ENCODE measurements at places on chromosomes 7 and 10. TPM values are rescaled to one million over a fixed set of nuclear protein-coding genes. Genes with fewer than 3 reads are reported as not detected.

DNA sequence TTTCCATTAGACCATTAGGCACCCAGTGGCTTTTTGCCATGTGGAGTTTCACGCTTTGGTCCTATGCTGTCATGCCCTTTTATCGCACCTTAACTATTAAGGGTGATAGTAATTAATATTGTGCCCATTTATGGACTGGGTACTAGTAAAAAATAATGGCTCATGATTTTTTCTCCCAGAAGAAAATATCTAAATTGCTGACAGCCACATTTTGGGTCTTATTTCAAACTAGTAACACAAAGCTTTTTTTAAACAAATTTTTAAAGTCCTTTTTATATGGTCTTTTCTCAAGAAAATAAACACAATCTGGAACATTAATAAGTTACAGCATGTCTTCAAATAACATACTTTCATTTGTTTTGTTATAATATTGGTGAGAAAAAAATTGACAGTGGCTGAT lies 179.7 kb downstream of the ANKRD7 start:
- no peak for DNase-seq
- no peaks in the 10 kb centered on the region for H3K36me3 ChIP-seq
- H3K4me3 ChIP-seq, result no peak overlapping the region
- no peaks in the 10 kb centered on the region for H3K4me1 ChIP-seq
- no peak overlapping the region for H3K27ac ChIP-seq

DNA sequence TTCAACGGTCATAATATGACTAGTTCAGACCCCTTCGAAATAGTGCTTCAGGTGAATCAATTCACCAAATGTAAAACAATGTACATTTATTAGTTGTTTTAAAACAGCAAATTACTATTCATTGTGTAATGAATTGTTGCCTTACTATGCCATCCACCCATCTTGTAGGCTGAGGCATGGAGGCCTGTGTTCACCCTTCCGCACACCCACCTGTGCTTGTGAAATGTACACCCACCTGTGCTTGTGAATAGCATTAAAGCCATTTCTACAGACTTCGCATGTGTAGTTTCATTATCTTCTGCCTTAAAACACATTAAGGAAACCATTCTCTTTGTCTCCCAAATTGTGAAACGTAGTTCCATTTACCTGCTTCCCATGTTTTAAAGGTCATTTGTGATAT lies 16.8 kb downstream of the CLRN3 start:
- no peaks in the 10 kb centered on the region for H3K4me1 ChIP-seq
- no peaks in the 10 kb centered on the region for H3K36me3 ChIP-seq
- H3K27me3 ChIP-seq, result peaks cover 16% of the 10 kb centered on the region
- no peak for DNase-seq
- H3K4me3 ChIP-seq, result no peak overlapping the region
- H3K27ac ChIP-seq, result no peak overlapping the region

GRCh38 chr10:22308390-22308789 lies 7.8 kb upstream of the COMMD3 start:
- H3K27me3 ChIP-seq, result peaks cover 19% of the 10 kb centered on the region
- no peak overlapping the region for H3K4me3 ChIP-seq
- H3K4me1 ChIP-seq, result no peaks in the 10 kb centered on the region
- no peak for DNase-seq
- H3K36me3 ChIP-seq, result no peaks in the 10 kb centered on the region
- H3K27ac ChIP-seq, result no peak overlapping the region

- no peaks in the 10 kb centered on the region for H3K36me3 ChIP-seq
- H3K27ac ChIP-seq, result peak overlapping the region; percentile 99
- H3K4me3 ChIP-seq, result peak overlapping the region; percentile 75
- H3K27me3 ChIP-seq, result no peaks in the 10 kb centered on the region
- peaks cover 74% of the 10 kb centered on the region for H3K4me1 ChIP-seq
Measured at GRCh38 chr10:70355051-70356021, 27.1 kb downstream of the LRRC20 start.

GRCh38 chr10:50614444-50615137 lies 9.2 kb downstream of the SGMS1 start:
- H3K27ac ChIP-seq, result no peak overlapping the region
- H3K4me1 ChIP-seq, result peaks cover 35% of the 10 kb centered on the region
- no peak for DNase-seq
- no peaks in the 10 kb centered on the region for H3K36me3 ChIP-seq

DNA sequence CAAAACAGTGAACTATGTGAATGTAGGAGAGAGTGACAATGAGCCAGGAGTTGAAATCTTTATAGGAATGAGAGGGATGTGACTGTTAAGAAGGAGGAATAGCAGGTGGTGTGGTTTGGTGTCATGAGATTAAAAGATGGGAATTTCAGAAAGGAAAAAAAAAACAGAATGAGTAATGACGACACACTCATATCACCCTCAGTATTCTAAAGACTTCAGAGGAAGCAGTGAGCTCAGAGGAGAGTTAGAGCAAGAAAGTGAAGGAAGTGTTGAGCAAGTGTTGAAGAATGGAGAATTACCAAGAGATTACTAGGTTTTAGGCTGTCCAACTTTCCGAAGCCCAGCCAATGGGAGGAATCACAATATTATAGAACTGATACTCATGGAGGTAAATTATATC lies 220.5 kb upstream of the HGF start:
- no peak for DNase-seq
- H3K36me3 ChIP-seq, result no peaks in the 10 kb centered on the region
- H3K27ac ChIP-seq, result no peak overlapping the region
- no peaks in the 10 kb centered on the region for H3K4me1 ChIP-seq
- H3K4me3 ChIP-seq, result no peak overlapping the region
- H3K27me3 ChIP-seq, result no peaks in the 10 kb centered on the region

- no peaks in the 10 kb centered on the region for H3K36me3 ChIP-seq
- H3K27ac ChIP-seq, result no peak overlapping the region
- H3K4me1 ChIP-seq, result no peaks in the 10 kb centered on the region
- H3K4me3 ChIP-seq, result no peak overlapping the region
- H3K27me3 ChIP-seq, result peaks cover 14% of the 10 kb centered on the region
Measured at GRCh38 chr10:409408-410040, 274.3 kb downstream of the ZMYND11 start.

GRCh38 chr10:68442971-68443370 lies 28.8 kb downstream of the DNA2 start:
- no peak overlapping the region for H3K4me3 ChIP-seq
- H3K27ac ChIP-seq, result no peak overlapping the region
- DNase-seq, result no peak

- H3K4me1 ChIP-seq, result no peaks in the 10 kb centered on the region
Measured at GRCh38 chr10:131091682-131092081, 219.8 kb downstream of the TCERG1L start.

DNA sequence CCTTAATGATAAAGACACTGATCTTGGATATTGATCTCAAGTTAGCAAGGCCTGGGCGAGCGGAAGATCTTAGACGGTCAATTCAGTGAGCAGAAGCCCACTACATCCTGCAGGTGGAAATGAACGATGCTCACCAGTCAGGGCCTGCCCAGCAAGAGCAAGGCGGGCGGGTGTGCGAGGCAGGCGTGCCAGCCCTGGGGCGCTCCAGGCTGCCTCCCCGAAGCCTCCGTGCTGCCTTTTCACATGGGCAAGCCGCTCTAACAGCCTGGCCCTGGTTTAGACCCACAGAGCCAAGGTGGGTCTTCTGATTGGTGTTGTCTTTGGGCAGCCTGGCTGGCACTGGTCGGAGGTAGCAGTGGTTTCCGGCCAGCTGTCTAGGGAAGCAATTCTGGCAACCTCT lies 475.1 kb upstream of the FOXK1 start:
- no peaks in the 10 kb centered on the region for H3K36me3 ChIP-seq
- H3K27ac ChIP-seq, result no peak overlapping the region
- no peak for DNase-seq
- H3K4me3 ChIP-seq, result no peak overlapping the region
- peaks cover 6% of the 10 kb centered on the region for H3K4me1 ChIP-seq

DNA sequence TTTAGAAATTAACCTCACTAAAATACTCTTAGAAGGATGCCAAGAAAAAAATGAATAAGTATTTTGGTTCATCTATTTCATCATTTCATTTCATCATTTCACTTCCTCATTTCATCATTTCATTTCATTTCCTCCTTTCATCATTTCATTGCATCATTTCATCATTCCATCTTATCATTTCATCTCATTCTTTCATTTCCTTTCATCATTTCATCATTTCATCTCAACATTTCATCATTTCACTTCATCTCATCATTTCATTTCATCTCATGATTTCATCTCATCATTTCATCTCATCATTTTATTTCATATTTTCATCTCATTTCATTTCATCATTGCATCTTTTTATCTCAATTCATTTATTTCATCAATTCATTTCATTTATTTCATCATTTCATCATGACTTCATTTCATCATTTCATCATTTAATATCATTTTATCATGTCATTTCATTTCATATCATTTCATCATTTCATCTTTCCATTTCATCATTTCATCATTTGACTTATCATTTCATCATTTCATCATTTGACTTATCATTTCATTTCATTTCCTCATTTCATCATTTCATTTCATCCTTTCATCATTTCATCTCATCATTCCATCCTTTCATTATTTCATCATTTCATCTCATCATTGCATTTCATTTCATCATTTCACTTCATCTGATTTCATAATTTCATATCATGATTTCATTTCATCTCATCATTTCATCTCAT lies 129.9 kb downstream of the ZNF92 start:
- H3K36me3 ChIP-seq, result no peaks in the 10 kb centered on the region
- no peak for DNase-seq
- no peak overlapping the region for H3K4me3 ChIP-seq
- no peaks in the 10 kb centered on the region for H3K4me1 ChIP-seq
- no peak overlapping the region for H3K27ac ChIP-seq

DNA sequence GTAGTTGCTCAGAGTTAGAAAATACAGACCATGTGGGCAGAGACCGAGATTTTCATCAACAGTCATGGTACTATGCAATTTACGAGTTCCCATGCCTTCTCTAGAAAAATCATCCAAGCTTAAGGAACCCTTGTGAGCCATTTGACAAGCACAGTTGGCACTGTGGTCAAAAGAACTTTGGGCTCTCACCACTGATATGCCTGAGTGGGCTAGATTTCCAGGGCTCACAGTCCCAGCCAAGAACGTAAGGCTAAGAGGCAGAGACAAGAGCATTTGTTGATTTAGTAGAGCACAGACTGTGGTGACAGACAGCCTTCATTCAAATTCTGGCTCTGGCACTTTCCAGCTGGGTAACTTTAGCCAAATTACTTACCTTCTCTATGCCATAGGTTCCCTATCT lies 407.0 kb downstream of the SORCS1 start:
- H3K27ac ChIP-seq, result no peak overlapping the region
- no peaks in the 10 kb centered on the region for H3K36me3 ChIP-seq
- H3K4me3 ChIP-seq, result no peak overlapping the region
- no peaks in the 10 kb centered on the region for H3K4me1 ChIP-seq

GRCh38 chr10:25934621-25935139 lies 651 bp downstream of the MYO3A start:
- no peak for DNase-seq
- H3K4me1 ChIP-seq, result no peaks in the 10 kb centered on the region
- H3K27me3 ChIP-seq, result peaks cover 20% of the 10 kb centered on the region
- no peaks in the 10 kb centered on the region for H3K36me3 ChIP-seq

DNA sequence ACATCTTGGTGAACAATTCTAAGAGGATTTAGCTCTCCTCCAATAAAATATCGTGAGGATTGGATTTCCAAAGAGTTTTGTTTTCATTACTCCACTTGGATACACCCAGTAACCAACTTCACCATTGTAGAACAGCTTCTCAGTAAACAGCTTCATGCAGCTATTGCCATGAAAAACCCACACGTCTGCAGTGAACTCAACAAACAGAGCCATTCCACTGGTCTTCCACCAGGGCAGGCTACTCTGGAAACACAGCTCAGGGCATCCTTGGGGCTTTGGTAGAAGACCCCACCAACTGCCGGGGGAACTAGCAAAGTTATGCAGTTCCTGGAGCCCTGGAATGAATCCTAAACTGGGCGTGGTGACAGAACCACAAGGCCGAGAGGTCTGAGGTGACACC lies 77.4 kb downstream of the CALN1 start:
- peaks cover 40% of the 10 kb centered on the region for H3K27me3 ChIP-seq
- no peaks in the 10 kb centered on the region for H3K36me3 ChIP-seq
- no peak overlapping the region for H3K27ac ChIP-seq
- no peaks in the 10 kb centered on the region for H3K4me1 ChIP-seq
- H3K4me3 ChIP-seq, result no peak overlapping the region

GRCh38 chr10:19877466-19878255 lies 61.4 kb downstream of the PLXDC2 start:
- no peak overlapping the region for H3K4me3 ChIP-seq
- no peak overlapping the region for H3K27ac ChIP-seq
- peaks cover 9% of the 10 kb centered on the region for H3K4me1 ChIP-seq

GRCh38 chr7:91431601-91432000 lies 167.4 kb downstream of the FZD1 start:
- H3K36me3 ChIP-seq, result no peaks in the 10 kb centered on the region
- no peak overlapping the region for H3K4me3 ChIP-seq
- no peaks in the 10 kb centered on the region for H3K27me3 ChIP-seq
- DNase-seq, result no peak

DNA sequence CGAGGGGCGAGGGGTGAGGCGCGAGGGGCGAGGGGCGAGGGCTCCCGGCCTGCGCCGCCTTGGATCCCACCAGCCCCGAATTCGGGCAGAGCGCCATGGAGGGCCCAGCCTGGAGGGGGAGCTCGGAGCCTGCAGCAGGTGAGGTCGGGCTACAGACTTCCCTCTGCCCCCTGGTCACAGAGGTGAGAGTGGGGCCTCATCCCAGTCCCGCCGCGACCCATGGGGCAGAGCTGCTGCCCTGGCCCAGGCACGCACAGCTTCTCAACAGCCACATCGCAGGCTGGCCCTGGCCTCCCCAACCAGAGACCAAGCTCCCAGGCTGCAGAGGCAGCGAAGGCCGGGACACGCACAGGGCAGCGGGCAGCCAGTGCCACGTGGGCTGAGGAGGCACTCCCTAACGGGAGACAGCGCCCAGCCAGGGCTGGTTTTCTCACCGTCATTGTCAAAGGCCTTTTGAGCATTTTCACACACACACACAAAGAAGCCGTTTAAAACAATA lies 191.8 kb downstream of the PTPRN2 start:
- no peak for DNase-seq
- no peaks in the 10 kb centered on the region for H3K27me3 ChIP-seq
- no peaks in the 10 kb centered on the region for H3K4me1 ChIP-seq
- H3K4me3 ChIP-seq, result no peak overlapping the region
- no peaks in the 10 kb centered on the region for H3K36me3 ChIP-seq

Gene CPA4
- total RNA-seq, result not detected

Gene MKX
- 0.86 TPM for total RNA-seq

Gene PARP12
- 48.6 TPM for total RNA-seq

Gene LBX1
- not detected for total RNA-seq

Gene FAM25A
- not detected for total RNA-seq

Gene OR13A1
- total RNA-seq, result not detected

Gene SUN3
- total RNA-seq, result not detected

Gene PLXDC2
- 3.5 TPM for total RNA-seq

Gene SPDYE6
- not detected for total RNA-seq

Gene SFR1
- total RNA-seq, result 12.1 TPM

Gene CALN1
- not detected for total RNA-seq

Gene SGCE
- total RNA-seq, result 1.0 TPM

Gene ZSCAN25
- 33.3 TPM for total RNA-seq

Gene DAGLB
- 19.6 TPM for total RNA-seq

Gene POLD2
- 101 TPM for total RNA-seq

All from natural killer cell treated with Interleukin-12 subunit alpha and Interleukin-12 subunit beta and Interleukin-15 and Interleukin-18, amount 100 ng/mL, for 72 hours (primary cell).